Aorta (tissue), 5 donors: ENCODE measurements at places on chromosomes 5 and 9.

- H3K27me3 ChIP-seq, result no peaks in the 10 kb centered on the region
- H3K4me3 ChIP-seq, result no peak overlapping the region
- H3K4me1 ChIP-seq, result no peaks in the 10 kb centered on the region
- no peak overlapping the region for H3K27ac ChIP-seq
These were observed 7.7 kb upstream of the GPR151 start for GRCh38 chr5:146523698-146524097.

DNA sequence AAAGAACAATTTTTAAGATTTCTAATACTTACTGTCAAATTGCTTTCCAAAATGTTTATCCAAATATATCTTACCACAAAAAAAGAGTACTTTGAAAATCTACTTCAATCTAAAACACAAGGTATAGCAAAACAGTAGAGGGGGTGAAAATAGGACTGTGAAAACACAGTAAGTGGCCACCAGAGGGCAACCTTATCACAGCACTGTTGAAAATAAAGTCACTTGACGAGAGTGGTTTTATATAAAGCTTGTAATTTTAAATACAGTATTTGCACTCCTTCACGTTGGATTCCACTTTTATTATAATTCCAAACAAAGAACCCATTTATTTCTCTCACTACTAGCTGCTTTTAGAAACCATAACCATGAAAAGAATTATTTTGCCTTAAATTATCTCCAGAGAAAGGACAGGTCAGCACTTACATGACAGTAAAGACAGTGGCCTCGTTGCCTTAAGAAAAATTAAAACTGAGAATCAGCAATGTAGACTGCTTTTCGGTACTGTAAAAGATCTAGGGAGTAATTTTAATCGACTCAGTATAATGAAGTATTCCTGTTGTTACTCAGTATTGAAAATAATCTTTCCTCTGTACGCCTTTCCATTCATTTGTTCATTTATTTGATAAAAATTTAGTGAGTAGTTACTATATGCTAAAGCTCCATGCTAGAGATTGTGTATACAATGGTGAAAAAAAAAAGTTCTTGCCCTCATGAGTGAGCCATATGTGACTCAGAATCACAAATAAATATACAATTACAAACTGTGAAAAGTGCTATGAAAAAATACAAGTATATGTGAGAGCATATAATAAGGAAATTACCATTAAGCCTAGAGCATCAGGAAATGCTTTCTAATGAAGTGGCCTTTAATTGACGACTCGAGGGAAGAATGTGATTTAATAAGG is 40.0 kb upstream of the CDK5RAP2 start:
- DNase-seq, result no peak

GRCh38 chr5:10627160-10627701 is 63.4 kb downstream of the ANKRD33B start:
- no peaks in the 10 kb centered on the region for H3K4me1 ChIP-seq
- peak overlapping the region; percentile 46 for H3K27ac ChIP-seq
- H3K27me3 ChIP-seq, result no peaks in the 10 kb centered on the region
- H3K4me3 ChIP-seq, result peak overlapping the region; percentile 15

GRCh38 chr5:159010661-159011442 is 88.9 kb downstream of the EBF1 start:
- no peak overlapping the region for H3K4me3 ChIP-seq
- DNase-seq, result no peak
- no peaks in the 10 kb centered on the region for H3K36me3 ChIP-seq
- peaks cover 2% of the 10 kb centered on the region for H3K4me1 ChIP-seq
- no peaks in the 10 kb centered on the region for H3K27me3 ChIP-seq

DNA sequence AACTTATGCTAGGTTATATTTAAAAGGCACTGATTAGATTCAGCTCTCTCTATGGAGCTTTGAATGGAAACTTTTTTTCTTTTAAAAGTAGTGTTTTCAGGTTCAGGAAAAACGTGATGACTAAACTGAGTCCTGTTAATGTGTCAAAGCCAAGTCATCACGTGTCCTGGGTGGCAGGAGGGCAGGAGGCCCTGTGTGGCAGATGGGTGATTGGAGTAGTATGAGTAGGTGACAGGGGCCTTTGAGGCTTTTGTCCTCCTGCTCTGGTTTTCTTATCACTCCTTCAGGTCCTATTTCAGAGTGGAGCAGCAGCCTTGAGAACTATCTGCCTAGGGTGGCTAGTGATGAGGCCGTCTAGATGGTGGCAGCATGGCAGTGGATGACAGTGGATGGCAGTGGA is 17.7 kb upstream of the CARTPT start:
- no peaks in the 10 kb centered on the region for H3K36me3 ChIP-seq
- no peaks in the 10 kb centered on the region for H3K4me1 ChIP-seq
- H3K27ac ChIP-seq, result no peak overlapping the region
- H3K4me3 ChIP-seq, result no peak overlapping the region

- H3K27me3 ChIP-seq, result no peaks in the 10 kb centered on the region
- no peak overlapping the region for H3K27ac ChIP-seq
- no peak overlapping the region for H3K4me3 ChIP-seq
- no peaks in the 10 kb centered on the region for H3K4me1 ChIP-seq
- H3K36me3 ChIP-seq, result no peaks in the 10 kb centered on the region
These were observed 342.0 kb upstream of the WWC1 start for GRCh38 chr5:167949435-167949834.

- H3K27ac ChIP-seq, result no peak overlapping the region
- H3K27me3 ChIP-seq, result no peaks in the 10 kb centered on the region
- no peaks in the 10 kb centered on the region for H3K4me1 ChIP-seq
- no peak for DNase-seq
These were observed 29.4 kb upstream of the TMEM250 start for GRCh38 chr9:136147890-136148714.
